IgD-negative memory B cell (primary cell): ENCODE measurements at places on chromosomes 16 and 17. TPM values are rescaled to one million over a fixed set of nuclear protein-coding genes. Genes with fewer than 3 reads are reported as not detected.

Gene MYH3
- polyA plus RNA-seq = 1.6 TPM

Gene ASPSCR1
- polyA plus RNA-seq = 30.8 TPM

Gene KCNG4
- polyA plus RNA-seq = not detected

Gene OTOP3
- not detected for polyA plus RNA-seq

Gene CPHXL2
- 0.18 TPM for polyA plus RNA-seq

Gene RAB11FIP4
- polyA plus RNA-seq = 21.0 TPM

Gene WNT9B
- not detected for polyA plus RNA-seq

Gene C16orf82
- not detected for polyA plus RNA-seq

Gene TMEM100
- not detected for polyA plus RNA-seq

Gene TBC1D3D
- not detected for polyA plus RNA-seq

Gene CRHR1
- not detected for polyA plus RNA-seq

Gene PRSS8
- not detected for polyA plus RNA-seq

Gene MYH1
- not detected for polyA plus RNA-seq

Gene EPX
- polyA plus RNA-seq = not detected

Gene KCNJ16
- polyA plus RNA-seq = not detected

Gene SYT17
- 3.2 TPM for polyA plus RNA-seq

Gene MAZ
- polyA plus RNA-seq = 22.9 TPM

Gene SEPTIN12
- polyA plus RNA-seq = not detected

Gene LGALS9B
- polyA plus RNA-seq = not detected

Gene JPH3
- not detected for polyA plus RNA-seq

Gene HNF1B
- not detected for polyA plus RNA-seq

Gene CCDC182
- not detected for polyA plus RNA-seq

Gene NAGPA
- polyA plus RNA-seq = 37.8 TPM

Gene CDR2
- 16.2 TPM for polyA plus RNA-seq

Gene SLFN14
- polyA plus RNA-seq = not detected

Gene FOXF1
- polyA plus RNA-seq = not detected

Gene TBX2
- polyA plus RNA-seq = not detected

Gene TPSAB1
- not detected for polyA plus RNA-seq

Gene C16orf92
- not detected for polyA plus RNA-seq

Gene KRT24
- not detected for polyA plus RNA-seq

Gene NUP93
- polyA plus RNA-seq = 60.6 TPM

Gene COG4
- polyA plus RNA-seq = 36.9 TPM

Gene SLC26A11
- 2.7 TPM for polyA plus RNA-seq

Gene CCDC92B
- polyA plus RNA-seq = not detected

Gene SLC47A2
- polyA plus RNA-seq = 0.15 TPM

Gene USP36
- polyA plus RNA-seq = 28.8 TPM

Gene FBXW10
- polyA plus RNA-seq = not detected

Gene CES5A
- polyA plus RNA-seq = not detected

Gene SLC12A3
- 1.6 TPM for polyA plus RNA-seq

Gene MYH13
- polyA plus RNA-seq = not detected

Gene ZNF423
- polyA plus RNA-seq = not detected
